ENCODE measurements at places on chromosomes 16 and 17. TPM values are rescaled to one million over a fixed set of nuclear protein-coding genes. Genes with fewer than 3 reads are reported as not detected.

The WFIKKN1 gene
- total RNA-seq = 0.84 TPM

The TPSB2 gene
- total RNA-seq = not detected

The RAB11FIP4 gene
- total RNA-seq = 21.8 TPM

The PLA2G10 gene
- total RNA-seq = not detected

The RGS9 gene
- 9.9 TPM for total RNA-seq

DNA sequence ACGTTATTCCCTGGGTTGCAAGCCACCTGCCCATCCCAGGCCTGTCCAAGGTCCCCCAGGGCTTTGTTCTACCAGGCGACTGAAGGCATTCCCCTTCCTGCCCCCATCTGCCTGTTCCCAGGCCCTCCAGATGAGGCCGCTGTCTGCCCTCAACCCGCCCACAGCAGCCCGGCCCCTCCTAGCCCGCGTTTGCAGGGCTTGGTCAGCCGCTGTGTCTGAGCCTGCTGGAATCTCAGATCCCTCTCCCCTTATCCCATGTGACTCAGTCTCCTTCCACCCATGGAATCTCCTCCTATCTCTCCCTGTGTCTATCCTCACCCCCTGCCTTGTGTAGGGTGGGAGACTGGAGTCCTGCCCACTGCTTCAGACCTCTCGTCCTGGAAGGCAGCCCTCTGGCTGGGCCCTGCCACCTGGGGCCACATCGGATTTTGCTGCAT is 186.0 kb upstream of the TNRC6C start:
- H3K4me3 ChIP-seq = no peak overlapping the region
- H3K4me1 ChIP-seq = peaks cover 12% of the 10 kb centered on the region
- no peak for DNase-seq
- no peaks in the 10 kb centered on the region for H3K36me3 ChIP-seq

- H3K27me3 ChIP-seq = no peaks in the 10 kb centered on the region
- no peaks in the 10 kb centered on the region for H3K36me3 ChIP-seq
- no peak overlapping the region for H3K4me3 ChIP-seq
- peaks cover 20% of the 10 kb centered on the region for H3K4me1 ChIP-seq
Observed at GRCh38 chr16:56352351-56353053, 72.8 kb downstream of the AMFR start.

GRCh38 chr17:70089513-70090148 is 14.6 kb downstream of the KCNJ16 start:
- H3K27me3 ChIP-seq = no peaks in the 10 kb centered on the region
- no peak for DNase-seq
- H3K4me1 ChIP-seq = peaks cover 41% of the 10 kb centered on the region
- H3K4me3 ChIP-seq = no peak overlapping the region
- no peaks in the 10 kb centered on the region for H3K36me3 ChIP-seq

DNA sequence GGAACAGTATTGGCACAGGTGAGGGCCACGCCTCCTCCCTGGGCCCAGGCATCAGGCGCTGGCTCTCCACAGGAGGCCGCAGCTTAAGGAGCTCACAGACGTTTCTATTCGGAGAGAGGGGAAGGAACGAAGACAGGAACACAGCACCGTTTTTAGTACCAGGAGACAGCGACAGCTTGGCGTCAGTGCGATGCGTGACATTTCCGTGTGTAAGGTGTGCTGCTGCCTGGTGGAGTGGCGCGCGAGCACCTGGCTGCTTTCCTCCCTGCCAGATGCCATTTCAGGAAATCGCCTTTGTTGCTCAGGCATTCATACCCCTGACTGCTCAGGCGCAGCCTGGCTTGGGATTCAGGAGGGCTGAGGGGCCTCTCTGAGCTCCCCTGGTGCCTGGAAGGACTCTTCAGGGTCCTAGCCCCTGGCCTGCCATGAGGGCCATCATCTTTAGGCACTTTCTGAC is 367.5 kb downstream of the CPPED1 start:
- H3K4me1 ChIP-seq = no peaks in the 10 kb centered on the region
- no peak for DNase-seq
- H3K36me3 ChIP-seq = peaks cover under 1% of the 10 kb centered on the region

GRCh38 chr17:80773243-80773991 is 218.2 kb upstream of the CHMP6 start:
- H3K27me3 ChIP-seq = no peaks in the 10 kb centered on the region
- H3K4me3 ChIP-seq = no peak overlapping the region
- DNase-seq = no peak
- H3K36me3 ChIP-seq = peaks cover 12% of the 10 kb centered on the region
- peaks cover 7% of the 10 kb centered on the region for H3K4me1 ChIP-seq

DNA sequence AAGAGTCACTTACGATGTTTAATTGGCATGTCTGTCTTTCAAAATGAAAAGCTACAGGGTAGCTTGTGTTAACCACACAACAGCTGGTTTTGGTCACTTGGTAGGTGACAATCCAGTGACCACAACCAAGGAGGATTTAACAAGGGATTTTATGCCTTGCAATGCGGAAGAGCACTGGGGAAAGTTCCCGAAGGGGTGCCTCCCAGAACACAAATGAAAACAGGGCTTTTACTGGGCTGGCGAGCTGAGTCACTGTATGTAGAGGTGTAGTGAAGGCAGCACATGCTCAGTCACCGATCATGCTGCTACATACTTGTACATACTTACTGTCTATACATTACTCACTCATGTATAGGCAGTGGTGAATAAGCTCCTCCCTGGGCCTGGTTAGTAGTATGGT is 483.5 kb downstream of the CDH13 start:
- H3K4me3 ChIP-seq = no peak overlapping the region
- H3K27ac ChIP-seq = no peak overlapping the region
- no peaks in the 10 kb centered on the region for H3K4me1 ChIP-seq
- peaks cover 19% of the 10 kb centered on the region for H3K27me3 ChIP-seq

DNA sequence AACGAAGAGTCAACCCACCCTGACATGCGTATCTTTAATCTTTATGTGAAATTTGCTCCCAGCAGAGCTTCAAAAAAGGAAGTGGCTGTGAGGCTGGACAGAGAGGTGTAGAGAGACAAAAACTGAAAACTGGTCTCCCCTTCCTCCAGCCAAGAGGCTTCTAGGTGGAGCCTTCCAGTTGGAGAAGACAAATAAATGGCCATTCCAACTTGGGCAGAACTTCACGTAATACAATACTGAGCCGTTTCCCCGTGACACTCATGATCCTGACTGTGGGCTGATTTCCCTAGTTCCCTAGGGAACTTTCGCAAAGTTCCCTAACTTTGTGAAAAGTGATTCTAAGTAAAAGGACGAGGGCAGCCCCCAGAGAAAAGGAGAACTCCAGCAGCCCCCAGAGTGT is 78.8 kb downstream of the ZFHX3 start:
- H3K27ac ChIP-seq = peak overlapping the region; percentile 52
- DNase-seq = no peak
- peaks cover 13% of the 10 kb centered on the region for H3K36me3 ChIP-seq
- no peak overlapping the region for H3K4me3 ChIP-seq
- peaks cover 31% of the 10 kb centered on the region for H3K4me1 ChIP-seq
- H3K27me3 ChIP-seq = no peaks in the 10 kb centered on the region

DNA sequence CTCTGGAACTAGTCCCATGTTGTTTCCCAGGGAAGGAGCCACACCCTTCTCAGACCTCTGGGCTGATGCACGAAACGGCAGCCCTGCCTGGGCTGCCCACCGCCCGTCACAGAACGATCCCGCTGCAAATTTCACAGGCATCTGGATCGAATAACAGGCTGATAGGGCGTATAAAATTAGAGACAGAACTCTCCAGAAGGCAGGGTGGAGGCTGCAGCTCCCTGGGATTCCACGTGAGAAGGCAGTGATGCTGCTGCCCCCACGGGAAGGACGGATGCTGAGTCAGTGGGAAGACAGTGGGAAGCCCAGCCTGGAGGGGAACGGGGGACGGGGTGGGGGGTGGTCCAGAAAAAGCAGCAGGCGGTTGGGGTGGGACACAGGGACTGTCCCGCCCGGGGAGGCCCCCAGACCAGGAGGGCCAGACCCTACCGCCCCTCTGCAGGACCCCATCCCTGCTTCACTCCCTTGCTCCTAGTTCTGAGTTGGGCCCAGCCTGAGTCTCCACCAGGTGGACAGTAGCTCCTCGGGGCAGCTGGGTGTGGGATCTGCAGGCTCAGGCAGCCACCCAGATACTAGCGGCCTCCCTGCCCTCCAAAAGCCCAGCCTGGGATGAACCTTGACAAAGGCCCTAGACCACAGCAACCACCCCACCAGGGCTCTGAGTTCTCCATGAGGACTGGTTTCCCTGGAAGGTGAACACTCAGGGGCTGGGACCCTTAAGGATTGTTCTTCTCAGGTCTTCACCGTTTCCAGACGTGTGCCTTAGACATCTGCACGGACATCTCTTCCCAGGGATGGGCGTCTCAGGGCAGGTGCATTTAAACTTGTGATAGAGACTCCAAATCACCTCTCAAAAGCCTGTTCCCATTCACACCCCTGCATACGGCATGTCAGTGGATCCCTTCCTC is 117.8 kb downstream of the METRNL start:
- no peaks in the 10 kb centered on the region for H3K36me3 ChIP-seq
- H3K27ac ChIP-seq = no peak overlapping the region
- peaks cover 25% of the 10 kb centered on the region for H3K4me1 ChIP-seq
- no peaks in the 10 kb centered on the region for H3K27me3 ChIP-seq

- no peaks in the 10 kb centered on the region for H3K36me3 ChIP-seq
- H3K4me3 ChIP-seq = no peak overlapping the region
- peaks cover 13% of the 10 kb centered on the region for H3K27me3 ChIP-seq
- DNase-seq = peak; percentile 34
Observed at GRCh38 chr16:48054881-48055601, 100.8 kb downstream of the ABCC12 start.

DNA sequence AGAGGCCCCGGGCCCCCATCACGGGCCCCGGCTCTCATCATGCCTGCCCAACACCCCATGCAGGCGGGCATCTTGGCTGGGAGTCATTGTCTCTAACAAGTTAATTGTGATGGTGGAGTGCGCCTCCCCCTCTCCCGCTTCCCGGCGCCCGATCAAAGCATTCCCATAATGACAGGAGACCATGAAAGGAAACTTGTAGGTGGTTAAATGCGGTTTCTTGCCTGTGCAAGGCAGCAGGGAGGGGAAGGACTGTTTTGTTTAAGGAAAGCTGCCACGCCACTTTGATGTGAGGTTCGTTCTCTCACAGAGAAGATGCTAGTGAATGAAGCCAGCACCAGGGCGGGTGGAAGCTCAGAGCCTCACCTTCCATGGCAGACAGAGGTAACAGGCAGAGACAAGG is 45.4 kb downstream of the C16orf78 start:
- H3K4me3 ChIP-seq = no peak overlapping the region
- no peak overlapping the region for H3K27ac ChIP-seq
- no peaks in the 10 kb centered on the region for H3K36me3 ChIP-seq
- H3K4me1 ChIP-seq = no peaks in the 10 kb centered on the region
- H3K27me3 ChIP-seq = peaks cover 51% of the 10 kb centered on the region

- no peaks in the 10 kb centered on the region for H3K36me3 ChIP-seq
- peak within 1 kb of the TSS; percentile 92 for H3K4me3 ChIP-seq
- H3K27ac ChIP-seq = peak within 1 kb of the TSS; percentile 95
- peak; percentile 90 for DNase-seq
Observed at GRCh38 chr17:70168977-70169708, at the start of gene KCNJ2. Gene KCNJ2, plus strand, starts transcription at chr17:70169532. Its CDS starts 5,508 bp downstream, at chr17:70175040.

DNA sequence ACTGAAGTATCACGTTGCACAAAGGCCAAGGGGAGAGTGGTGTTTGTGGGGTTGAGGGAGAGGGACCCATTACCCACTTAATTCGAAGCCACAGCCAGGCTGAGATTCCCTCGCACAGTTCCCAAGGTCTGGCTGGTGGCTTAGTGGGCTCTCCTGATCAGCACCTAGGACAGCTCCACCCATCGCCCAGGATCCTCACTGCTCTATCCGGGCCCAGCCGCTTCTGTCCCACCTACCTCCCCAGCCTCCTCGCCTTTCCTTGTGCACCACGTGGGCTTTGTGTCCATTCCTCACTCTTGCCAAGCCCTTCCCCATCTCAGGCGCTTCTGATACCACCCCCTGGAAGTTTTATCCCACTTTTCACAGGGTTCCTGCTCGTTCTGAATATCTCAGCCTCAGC is 163.5 kb downstream of the CCT6B start:
- no peaks in the 10 kb centered on the region for H3K4me1 ChIP-seq
- H3K27ac ChIP-seq = no peak overlapping the region
- no peak overlapping the region for H3K4me3 ChIP-seq
- DNase-seq = peak; percentile 83
- peaks cover 38% of the 10 kb centered on the region for H3K27me3 ChIP-seq
